ENCODE measurements at places on chromosomes 7 and 10.

- DNase-seq: peak; percentile 23
These were observed 9.8 kb upstream of the FZD9 start for GRCh38 chr7:73423519-73424488.

DNA sequence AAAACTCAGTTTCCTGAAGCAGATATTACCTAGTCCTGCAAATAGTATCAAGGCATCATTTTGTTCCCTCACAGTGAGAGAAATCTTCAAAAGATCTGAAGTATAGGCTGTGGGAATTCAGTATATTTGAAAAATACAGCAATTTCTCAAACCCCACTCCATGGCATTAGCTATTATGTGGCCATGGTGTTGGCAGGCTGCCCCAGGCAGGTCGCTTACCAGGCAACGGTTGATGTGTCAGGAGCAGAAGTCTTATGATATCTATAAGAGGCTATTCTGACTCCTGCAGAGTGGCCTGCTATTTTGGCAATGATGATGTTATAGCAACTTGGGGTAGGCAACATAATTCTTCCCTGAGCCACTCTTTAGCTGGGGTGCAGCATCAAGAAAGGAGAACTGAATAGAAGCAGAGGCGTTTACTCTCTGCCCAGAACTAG lies 187.9 kb downstream of the PLXDC2 start:
- no peak for DNase-seq

DNA sequence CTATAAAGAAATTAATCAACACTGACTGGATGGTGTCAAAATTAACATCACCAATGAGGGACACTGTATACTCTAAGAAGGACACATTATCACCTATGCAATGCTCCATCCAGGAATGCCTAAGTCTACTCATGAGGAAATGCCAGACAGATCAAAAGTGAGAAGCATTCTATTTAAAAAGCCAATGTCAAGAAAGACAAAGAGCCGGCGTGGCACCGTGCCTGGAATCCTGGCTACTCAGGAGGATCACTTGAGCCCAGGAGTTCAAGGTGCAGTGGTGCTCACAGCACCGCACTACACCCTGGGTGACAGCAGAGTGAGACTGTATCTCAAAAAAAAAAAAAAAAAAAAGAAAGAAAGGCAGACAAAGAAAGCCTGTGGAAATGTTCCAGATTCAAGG lies 45.5 kb upstream of the ANAPC16 start:
- no peak for DNase-seq

- peak; percentile 27 for DNase-seq
These were observed 143.1 kb downstream of the GNAI1 start for GRCh38 chr7:80277434-80278427.

DNA sequence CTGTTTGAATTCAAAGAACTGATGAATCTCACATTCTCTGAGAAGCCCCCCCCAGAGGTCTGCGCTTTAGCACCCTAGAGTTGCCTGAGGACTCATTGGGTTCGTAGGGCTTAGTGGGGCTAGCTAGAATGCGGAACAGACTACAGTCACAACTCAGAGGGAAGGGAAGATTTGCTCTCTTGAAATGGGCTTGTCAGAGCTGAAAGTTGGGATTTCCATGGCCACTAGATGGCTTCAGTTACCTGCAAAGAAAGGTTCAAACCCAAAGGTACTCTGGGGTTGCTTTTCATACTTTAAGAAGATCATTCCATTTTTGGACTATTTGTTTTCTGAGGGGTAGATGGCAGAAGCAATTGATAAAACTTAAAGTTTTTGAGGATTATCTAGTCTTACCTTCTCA lies 205.0 kb downstream of the BBS9 start:
- DNase-seq: no peak

DNA sequence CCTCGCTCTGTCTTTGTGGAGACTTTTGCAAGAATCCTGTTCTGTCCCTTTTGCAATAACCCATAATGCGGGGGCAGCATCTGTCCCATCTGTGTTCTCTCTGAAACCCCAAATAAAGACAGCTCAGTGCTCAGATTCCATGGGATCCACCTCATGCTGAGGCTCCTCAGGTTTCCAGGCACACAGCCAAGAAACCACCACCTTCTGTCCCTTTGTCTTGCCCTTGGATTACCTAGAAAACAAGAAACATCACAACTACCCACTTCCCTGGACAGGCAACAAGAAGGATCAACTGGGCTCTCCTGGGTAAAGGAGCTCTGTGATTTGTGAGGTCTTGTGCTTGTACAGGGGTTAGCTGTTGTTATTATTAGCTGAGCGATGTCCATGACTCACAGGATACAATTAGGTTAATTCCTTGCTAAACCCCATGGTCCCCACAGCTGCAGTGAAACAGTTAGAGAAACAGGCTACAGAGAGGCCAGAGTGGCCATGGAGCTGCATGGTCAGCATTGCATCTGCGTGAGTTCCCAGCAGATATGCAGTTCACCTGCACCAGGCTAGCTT lies 50.2 kb downstream of the CXCL12 start:
- peak; percentile 80 for DNase-seq

GRCh38 chr10:1291178-1292090 lies 235.2 kb downstream of the WDR37 start:
- no peak for DNase-seq

DNA sequence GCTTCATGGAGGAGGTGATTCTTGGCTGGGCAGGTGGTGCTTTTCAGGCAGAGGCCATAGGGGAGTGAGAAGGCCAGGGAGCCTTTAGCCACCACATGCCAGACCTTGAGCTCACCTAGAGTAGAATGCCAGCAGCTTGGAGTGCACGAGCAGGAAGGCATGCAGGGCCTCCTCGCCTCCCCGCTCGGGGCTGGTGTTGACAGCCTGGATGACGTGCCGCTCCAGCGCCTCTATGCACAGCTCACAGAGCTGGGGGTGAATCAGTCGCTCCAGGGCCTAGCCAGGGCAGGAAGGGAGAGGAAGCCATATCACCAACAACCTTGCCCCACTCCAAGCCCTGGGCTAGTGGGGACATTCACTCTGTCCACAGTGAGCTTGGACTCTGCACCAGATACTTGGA lies 15.7 kb downstream of the HPS1 start:
- DNase-seq: no peak

- DNase-seq: peak; percentile 74
These were observed 33.3 kb downstream of the GET4 start for GRCh38 chr7:909358-910329.

Data from AG08395 (cell line).